Activated CD4-positive, CD25-positive, alpha-beta regulatory T cell treated with anti-CD3 and anti-CD28 coated beads, Interleukin-2, amount 50 U/mL, for 16 hours (primary cell): ENCODE measurements at places on chromosomes 13 and 19.
A peak's percentile ranks its signal among the peaks of the same experiment; 100 is the strongest.

- no peak for DNase-seq
These were observed 445.5 kb upstream of the SGCG start for GRCh38 chr13:22735011-22735995.

DNA sequence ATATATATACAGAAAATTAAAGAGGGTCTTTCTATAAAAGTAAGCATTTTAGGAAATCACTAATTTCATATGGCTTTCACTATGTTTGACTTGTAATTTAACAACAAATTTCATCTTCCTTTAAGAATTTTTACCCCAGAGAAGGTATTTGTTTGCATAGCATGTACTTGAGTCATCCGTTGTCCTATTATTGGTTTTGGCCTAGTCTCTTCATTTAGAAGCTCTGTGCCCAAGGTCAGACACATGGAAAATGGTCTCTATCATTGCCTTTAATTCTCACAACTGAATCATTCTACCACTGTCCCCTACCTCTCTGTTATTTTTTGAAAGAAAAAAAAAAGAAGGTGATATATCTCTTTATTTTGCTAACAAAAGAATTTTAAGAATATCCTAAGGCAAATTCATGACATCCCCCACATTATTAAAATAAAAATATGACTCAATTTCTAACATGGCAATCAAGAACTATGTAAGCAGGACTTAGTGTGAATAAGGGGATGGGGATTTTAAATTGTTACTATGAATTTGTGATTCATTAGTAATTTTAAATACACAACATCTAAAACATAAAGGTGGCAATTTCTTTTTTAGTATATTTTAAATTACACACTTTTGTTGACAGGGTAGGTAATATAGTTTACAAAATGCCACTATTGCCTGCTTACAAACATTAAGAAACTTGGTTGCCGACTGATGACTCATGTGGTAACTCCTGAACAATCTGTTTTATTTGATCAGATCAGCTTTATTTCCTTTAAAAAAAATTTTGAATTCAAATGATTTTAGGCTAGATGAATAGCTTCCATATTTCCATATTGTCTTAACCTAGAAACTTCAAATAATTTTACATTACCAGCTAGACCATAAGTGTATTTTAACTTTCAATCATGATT is 13.9 kb downstream of the SLITRK5 start:
- no peak for DNase-seq

GRCh38 chr19:44499962-44500949 is at the start of gene ZNF180:
Gene ZNF180 (minus strand): TSS chr19:44500522. CDS start chr19:44497334, 3,188 bp downstream.
- peak; percentile 89 for DNase-seq

GRCh38 chr13:49827891-49828290 is 35.4 kb upstream of the KPNA3 start:
- no peak for DNase-seq

DNA sequence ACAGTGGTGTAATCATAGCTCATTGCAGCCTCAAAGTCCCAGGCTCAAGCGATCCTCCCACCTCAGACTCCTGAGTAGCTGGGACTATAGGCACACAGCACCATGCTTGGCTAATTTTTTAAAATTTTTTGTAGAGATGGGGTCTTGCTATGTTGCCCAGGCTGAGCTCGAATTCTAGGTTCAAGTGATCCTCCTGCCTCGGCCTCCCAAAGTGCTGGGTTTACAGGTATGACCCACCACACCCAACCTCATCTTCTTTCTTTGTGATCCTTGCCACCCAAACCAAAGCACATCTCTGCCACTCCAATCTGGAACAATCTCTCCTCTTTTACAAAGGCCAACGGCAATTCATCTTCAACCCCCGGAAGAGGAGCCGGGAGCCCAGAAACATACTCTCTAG is 38.6 kb downstream of the INSR start:
- DNase-seq, result no peak

DNA sequence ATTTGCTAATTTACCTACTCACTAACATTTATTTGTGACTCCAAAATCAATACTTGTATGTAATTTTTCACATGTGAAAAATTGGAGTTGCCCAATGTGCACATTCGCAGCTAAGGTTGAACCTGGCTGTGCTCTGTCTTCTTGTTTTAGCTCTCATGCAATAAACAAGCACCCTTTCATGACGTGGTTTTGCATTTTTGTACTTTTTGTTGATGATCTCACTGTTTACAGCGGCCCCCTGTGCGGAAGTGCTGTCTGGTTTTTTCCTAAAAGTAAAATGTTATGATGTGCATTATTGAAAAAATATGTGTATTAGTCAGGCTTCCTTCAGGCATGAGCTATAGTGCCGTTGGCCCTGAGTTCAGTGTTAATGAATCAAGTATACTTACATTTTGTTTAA is 18.1 kb downstream of the DGKH start:
- no peak for DNase-seq

DNA sequence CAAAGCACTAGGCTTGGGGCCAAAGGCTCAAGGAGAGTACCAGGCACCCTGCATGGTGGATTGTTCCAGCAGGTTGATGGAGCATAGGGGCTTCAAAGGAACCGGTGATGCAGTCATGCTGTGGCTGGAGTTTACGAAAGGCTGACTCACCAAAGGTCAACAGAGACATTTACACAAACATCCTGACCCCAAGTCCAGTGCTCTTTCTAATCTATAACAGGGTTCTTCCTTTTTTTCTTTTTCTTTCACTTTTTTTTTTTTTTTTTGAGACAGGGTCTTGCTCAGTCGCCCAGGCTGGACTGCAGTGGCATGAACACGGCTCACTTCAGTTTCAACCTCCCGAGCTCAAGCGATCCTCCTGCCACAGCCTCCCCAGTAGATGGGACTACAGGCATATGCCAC is 35.6 kb upstream of the TPTE2 start:
- DNase-seq, result no peak

GRCh38 chr19:13260883-13261653 is 110.9 kb downstream of the IER2 start:
- no peak for DNase-seq

GRCh38 chr13:65911546-65912193 is 1318.5 kb downstream of the PCDH9 start:
- no peak for DNase-seq

GRCh38 chr13:35930665-35931631 is 200.2 kb downstream of the DCLK1 start:
- DNase-seq, result no peak
